ENCODE measurements at places on chromosomes 1 and 21.

GRCh38 chr21:35338281-35338680 lies 289.2 kb upstream of the RUNX1 start:
- DNase-seq: no peak

- no peak for DNase-seq
Measured at GRCh38 chr1:241579434-241579833, 47.3 kb downstream of the KMO start.

DNA sequence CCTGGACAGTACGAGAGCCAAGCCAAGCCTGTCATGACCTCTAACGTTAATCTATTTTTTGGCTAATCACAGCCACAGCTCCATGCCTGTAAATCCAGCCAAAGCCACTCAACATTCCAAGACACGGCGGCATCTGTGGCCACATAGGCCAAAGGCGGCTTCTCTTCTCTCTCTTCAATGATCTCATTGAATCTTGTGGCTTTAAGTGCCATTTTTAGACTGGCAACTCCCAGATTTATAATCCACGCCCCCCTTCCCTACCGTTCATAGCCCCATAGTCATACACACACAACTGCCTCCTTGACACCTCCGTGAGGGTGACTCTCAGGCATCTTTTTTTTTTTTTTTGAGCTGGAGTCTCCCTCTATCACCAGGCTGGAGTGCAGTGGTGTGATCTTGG lies 5.7 kb upstream of the SELENON start:
- no peak for DNase-seq

- DNase-seq: peak; percentile 49
Measured at GRCh38 chr1:69914976-69915765, 290.2 kb downstream of the LRRC40 start.

DNA sequence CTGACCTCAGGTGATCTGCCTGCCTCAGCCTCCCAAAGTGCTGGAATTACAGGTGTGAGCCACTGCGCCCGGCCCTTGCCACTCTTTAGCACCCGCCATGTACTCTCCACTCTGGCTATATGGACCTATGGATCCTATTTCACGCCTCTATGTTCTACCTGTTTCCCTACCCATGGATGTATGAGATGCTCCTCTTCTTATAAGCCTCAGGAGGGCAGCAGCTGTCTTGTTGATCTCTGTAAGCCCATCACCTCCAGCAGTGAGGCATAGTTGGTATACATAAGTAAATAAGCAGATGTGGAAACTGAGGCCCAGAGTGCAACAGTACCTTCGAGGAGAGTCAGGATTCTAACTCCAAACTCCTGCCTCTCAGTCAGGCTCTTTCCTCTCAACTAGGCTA lies 24.7 kb upstream of the ARTN start:
- no peak for DNase-seq

GRCh38 chr1:83928396-83928795 lies 70.5 kb downstream of the TTLL7 start:
- DNase-seq: no peak

- DNase-seq: no peak
Measured at GRCh38 chr1:109373126-109373525, 24.6 kb downstream of the SORT1 start.

- DNase-seq: peak; percentile 7
Measured at GRCh38 chr21:27134516-27134915, 167.6 kb upstream of the ADAMTS5 start.

GRCh38 chr1:30801771-30802198 lies 44.2 kb upstream of the LAPTM5 start:
- peak; percentile 63 for DNase-seq

DNA sequence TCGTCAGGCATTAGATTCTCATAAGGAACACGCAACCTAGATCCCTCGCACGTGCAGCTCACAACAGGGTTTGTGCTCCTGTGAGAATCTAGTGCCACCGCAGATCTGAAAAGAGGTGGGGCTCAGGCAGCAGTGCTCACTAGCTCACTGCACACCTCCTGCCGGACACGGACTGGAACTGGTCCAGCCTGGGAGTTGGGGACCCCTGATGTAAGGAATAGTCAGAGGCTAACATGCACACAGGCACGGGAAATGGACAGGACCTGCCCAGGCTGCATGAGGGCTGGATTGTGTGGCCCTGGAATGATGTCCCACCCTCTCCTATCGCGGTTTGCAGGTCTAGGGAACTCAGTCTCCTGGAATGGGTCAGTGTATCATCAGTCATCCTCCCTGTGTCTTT lies 23.2 kb upstream of the MX1 start:
- DNase-seq: no peak

DNA sequence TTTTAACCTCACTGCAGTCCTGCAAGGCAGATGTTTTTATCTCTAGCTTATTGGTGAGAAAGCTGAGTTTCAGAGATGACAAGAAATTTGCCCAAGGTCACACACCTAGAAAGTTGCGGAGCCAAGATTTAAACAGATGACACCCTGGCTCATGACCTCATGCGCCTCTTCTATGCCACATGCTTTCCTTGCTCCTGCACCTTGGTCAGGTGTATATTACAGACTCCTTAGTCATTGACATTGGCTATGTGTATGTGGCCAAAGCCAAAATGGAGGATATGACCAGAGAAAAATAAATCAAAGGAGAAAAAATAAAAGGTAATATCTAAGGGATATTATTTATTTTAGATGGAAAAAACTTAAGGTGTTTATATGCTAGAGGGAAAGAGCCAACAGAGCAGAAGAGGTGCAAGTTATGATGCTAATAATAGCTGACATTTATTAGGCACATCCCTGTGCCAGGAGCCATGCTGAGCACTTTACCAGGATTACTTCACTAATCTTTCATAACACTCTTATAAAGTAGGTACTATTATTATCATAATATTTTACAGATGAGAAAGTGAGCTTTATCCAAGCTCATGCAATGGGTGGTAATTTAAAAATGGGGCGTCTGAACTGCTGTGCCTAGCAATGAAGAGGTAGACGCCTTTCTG lies 13.8 kb upstream of the MYOC start:
- DNase-seq: no peak

DNA sequence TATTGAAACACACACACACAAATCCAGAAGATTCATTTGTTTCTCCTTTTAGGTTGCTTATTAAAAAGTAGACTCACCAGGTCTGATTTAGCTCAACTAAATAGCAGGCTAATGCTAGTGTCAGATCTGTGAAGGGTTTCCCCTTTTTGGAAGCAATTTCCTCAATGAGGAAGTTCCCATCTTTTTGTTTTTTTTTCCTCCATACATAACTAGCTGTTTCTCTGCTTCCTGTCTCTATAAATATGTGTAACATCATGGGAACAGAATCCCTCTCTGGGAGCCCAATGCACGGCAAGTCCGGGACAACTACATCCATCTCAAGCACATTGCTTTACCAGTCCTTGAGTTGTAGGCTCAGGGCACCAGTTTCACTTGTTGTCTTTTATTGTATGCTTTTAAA lies 1421.1 kb downstream of the PLA2G4A start:
- DNase-seq: no peak

DNA sequence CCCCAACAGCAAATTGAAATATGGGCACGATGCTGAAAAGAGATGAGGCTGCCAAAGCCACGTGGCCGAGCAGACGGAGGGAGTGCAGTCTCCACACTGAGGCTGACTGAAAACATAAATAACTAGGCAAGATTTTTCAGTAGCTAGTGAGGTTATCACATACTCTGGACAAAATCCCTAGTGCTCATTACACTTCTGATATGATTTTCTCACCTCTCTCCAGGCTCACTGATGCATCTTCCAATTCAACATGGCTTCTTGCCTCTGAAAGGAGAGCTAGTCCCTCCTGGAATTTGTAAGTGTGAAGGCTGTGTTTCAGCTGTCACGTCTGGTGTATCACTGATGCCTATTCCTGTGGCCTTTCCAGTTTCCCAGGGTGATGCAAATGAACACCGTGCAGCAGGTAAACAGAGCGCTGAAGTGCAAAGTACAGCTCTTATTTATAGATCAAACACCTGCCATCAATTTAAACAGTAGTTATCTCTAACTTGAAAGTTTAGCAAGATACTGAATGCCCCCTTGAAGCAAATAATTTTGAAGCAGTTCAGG lies 656.1 kb downstream of the KIF26B start:
- DNase-seq: no peak

DNA sequence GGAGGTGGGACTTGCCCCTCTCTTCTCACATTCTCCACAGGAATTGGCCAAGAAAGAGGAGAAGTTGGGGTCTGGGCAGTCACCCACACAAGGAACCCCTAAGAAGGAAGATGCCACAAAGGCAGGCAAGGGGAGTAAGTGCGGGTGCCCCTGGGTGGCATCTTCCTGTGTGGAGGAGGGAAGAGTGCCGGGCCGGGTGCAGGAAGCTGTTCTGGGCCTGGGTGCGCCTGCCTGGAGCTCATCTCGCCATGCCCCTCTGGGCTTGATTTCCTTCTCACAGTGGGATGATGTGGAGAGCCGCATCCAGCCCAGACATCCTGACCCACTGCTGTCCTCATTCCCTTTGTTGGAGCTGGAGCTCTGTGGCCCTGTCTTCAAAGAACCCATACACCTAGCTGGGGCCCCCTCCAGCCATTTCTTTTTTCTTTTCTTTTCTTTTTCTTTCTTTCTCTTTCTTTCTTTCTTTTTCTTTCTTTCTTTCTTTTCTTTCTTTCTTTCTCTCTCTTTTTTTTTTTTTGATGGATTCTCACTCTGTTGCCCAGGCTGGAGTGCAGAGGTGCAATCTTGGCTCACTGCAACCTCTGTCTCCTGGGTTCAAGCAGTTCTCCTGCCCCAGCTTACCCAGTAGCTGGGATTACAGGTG lies 9.3 kb downstream of the LRRC71 start:
- no peak for DNase-seq

- DNase-seq: no peak
Measured at GRCh38 chr1:194624833-194625232, 1438.4 kb upstream of the B3GALT2 start.

DNA sequence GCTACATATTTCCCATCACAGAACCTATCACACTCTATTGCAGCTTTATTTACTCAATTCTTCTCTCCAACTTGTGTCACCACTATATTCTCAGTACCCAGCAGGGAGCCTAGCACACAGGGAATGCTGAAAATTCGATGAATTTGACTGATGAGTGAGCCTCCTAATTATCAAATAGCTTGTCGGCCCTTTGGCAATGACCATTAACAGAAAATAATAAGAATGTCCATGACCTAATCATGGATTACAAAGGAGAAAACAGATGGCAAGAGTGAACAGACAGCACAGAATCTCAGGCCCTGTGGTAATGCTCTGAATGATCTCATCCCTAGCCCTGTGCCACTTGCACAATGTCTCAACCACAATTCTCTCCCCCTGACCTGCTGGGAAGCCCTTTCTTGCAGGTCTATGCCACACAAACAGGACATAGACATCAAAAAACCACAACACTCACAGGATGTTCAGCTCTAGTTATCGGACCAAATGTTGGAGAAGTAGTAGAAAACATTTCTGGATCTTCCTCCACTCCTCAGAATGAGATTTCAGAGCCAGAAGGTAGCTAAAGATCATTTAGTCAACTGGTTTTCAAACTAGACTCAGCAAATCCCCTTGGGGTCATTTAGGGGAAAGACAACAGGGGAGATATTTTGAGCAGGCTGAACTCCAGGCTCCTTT lies 68.4 kb downstream of the LUZP1 start:
- peak; percentile 85 for DNase-seq
